Lung microvascular endothelial cell (primary cell): ENCODE measurements at places on chromosomes 16 and 17. TPM values are rescaled to one million over a fixed set of nuclear protein-coding genes. Genes with fewer than 3 reads are reported as not detected.

DNA sequence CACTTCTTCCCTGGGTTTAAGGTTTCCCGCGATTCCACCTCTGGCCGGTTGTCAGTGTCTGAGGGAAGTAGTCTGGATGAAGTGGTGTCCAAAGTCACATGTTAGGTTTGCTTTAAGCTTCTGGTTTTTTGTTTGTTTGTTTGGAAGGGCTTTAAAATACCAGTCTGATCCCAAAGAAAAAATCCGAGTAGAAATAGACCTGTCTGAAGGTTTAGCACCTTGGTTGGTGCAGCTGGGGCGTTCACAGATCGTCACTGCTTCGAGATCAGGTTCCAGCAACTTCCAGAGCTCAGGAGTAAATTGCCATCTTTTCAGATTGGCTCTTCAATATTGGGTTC, 567 bp downstream of the TMEM97 start:
- no peak for DNase-seq

DNA sequence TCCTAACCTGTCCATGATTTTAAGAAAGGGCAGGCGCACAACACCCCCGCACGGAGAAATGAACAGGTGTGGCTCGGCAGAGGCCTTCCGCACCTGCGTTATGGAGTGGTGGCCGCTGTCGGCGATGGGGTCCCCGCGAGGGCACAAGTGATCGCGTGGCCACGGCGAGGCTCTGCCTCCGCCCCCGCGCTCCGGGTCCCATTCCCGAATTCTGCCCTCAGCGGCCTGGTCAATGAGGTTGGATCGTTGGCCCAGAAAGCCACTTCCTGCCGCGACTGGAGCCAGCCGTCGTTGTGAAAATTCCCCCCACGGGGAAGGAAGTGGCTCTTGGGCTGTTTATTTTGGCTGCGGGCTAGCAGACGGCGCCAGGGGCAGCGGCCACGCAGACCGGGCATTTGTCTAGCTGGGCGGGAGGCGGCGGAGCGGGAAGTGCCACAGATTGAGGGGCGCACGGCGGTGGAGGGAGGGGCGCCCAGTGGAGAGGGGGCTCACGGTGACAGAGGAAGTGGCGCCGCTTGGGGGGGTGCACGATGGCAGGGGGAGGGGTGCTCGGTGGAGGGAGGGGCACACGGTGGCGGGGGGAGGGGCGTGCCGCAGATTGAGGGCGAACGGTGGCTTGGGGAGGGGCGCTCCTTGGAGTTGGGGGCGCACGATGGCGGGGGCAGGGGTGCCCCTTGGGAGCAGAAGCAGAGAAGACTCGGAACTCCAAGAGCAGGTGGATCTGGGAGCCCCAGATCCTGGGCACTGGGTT, 25.0 kb downstream of the MRC2 start:
- DNase-seq: peak; percentile 90

DNA sequence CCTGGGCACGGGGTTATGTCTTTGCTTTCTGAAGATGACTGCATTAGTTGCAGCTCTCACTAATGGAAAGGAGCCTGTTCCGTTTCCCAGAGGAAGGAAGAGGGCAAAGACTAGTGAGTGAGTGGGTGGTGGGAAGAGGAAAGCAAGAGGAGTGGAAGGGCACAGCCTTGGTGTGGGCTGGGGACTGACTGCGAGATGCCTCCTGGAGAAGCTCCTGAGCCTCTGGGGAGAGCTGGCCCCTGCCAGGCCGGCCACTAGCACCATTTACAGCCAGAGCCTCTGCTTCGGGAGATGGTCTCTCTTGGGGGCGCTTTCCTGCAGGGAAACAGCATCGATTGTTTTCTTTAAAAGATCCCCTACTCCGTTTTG, 825 bp upstream of the RHBDL3 start:
- no peak for DNase-seq

DNA sequence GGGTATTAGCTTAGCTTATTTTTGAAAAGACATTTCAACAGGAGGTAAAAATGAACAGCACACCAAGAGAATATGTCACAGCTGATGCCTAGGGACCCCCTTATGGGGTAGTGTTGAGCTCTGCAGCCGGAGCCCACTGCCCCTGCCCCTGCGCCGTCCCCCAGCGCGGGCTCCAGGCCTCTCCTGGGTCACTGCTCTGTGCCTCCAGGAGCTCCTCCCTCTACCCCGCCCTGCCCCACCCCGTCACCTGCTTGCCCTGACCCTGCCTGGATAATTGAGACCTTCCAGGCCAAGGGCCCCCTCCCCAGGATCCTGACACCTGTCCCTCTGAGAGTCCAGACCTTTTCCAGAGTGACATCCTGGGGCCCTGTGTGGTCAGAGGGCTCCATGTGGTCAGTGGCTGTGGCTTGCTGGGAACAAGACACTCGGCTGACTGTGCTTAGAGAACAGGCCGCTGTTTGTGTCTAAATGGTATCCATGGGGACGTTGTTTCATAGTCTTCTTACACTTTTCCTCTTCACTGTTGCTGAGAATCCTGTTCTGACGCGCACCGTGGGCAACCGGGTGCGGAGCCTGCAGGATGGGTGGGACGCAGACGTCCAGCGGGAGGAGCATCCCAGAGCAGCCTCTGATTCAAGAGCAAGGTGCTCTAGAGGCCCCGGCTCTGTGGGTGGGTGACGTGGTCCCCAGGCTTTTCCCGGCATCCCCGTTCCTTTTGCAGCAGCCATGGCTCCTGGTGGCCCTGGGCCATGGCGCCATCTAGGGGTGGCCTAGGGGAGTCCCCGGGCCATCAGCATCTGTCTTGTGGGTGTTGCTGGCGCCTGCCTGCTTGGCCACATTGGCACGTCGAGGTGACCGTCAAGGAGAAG, 20.0 kb upstream of the WFIKKN1 start:
- peak; percentile 65 for DNase-seq

GRCh38 chr16:48959204-48959603, 322.4 kb downstream of the CBLN1 start:
- DNase-seq: no peak

- DNase-seq: no peak
Observed at GRCh38 chr16:1978476-1979120, 2.7 kb downstream of the NOXO1 start.

- DNase-seq: no peak
Observed at GRCh38 chr16:12474806-12475410, 328.8 kb downstream of the CPPED1 start.

DNA sequence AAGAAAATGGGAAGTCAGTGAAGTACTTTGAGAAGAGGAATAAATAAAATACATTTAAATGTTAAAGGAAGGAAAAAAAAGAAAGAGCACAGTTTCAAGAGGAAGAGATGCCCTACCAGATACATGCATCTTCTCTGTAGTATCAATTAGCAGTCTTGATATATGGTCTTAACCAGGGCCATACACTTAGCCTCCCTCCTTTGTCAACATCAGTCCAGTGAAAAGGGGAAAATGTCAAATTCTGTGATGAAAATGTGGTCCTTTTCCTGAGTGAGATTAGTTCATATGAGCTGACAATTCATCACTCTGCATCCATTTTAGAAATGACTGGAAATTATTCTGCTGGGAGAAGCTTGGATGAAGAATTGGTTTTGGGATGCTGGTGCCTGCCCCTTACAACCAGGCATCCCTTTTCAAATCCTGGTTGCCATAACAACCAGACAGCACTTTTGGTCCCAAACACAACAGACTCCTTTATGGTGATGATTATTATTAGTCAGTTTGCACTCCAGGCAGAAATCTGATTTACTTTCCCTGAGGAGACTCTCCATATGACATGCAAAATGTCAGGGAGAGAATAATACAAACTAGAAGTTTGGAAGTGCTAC, 933.6 kb upstream of the CDH8 start:
- DNase-seq: no peak

DNA sequence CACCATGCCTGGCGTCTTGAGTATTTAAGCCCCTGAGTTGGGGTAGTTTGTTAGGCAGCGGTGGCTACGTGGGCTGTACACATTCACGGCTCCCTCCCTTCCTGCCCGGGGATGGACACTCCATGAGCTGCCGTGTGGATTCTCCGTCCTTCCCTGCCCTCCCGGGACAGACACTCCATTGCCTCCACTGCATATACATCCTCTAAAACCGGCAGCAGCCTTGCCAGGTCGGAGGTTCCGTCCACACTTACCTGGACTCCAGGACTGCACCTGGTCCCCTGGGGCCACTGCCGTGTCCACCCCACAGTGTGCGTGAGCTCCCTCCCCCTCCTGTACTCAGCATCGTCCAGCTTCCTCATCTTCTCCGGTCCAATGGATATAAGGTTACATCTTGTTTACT, 3.5 kb upstream of the SPATA2L start:
- DNase-seq: no peak

- DNase-seq: no peak
Observed at GRCh38 chr17:38914741-38915638, 10.4 kb upstream of the LASP1NB start.

DNA sequence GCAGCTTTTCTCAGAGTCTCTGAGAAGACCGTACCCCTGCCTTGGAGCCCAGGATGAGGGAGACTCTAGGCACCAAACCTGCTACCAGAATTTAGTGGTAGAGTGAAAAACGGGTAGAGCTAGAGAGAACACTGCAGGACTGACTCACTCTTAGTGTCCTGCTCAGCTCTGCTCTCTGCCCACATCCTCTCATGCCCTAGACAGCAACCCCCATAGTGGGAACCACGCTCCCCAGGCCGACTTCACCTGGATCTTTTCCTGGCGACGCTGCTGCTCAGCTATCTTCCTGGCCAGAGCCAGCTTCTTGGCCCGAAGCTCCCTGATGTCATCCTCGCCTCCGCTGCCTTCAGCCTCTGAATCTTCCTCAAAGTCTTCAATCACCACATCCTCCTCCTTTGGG, 26.7 kb downstream of the HIC1 start:
- DNase-seq: peak; percentile 53

DNA sequence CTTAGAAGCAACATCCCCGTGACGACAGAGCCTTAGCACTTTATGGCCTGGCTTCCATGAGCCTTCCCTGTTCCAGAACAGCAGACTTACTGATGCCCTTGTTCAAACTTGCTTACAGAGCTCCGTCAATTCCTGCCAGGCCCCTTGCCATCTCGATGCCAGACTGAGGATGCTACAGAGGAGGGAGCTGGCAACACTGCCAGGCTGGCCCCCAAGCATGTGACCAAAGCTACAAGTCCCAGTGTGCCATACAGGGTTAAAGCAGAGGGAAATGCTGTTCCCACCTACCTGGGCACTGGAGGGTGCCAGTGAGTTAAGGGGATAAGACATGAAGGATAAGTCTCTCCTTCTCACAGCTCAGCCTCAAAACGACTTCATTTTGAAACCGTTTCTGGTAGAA, 33.5 kb upstream of the SREBF1 start:
- no peak for DNase-seq

GRCh38 chr16:25081702-25082101, 29.8 kb upstream of the LCMT1 start:
- DNase-seq: no peak

GRCh38 chr17:4186357-4186881, 43.4 kb downstream of the CYB5D2 start:
- no peak for DNase-seq

DNA sequence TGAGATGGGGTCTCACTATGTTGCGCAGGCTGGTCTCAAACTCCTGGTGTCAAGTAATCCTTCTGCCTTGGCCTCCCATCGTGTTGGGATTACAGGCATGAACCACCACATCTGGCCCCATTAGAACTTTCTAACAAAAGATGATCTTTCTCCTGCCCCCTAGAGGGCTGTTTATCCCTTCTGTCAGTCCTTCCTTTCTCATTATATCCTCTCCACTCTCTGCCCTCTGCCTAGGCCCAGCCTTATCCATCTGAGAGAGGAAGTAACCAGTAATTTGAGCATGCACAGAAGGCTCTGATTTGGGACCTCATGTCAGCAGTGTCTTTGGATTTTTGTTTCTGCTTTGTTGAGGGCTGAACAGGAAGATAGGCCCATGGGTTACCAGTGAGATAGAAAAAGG, 4.4 kb upstream of the DHX40 start:
- DNase-seq: peak; percentile 18

- no peak for DNase-seq
Observed at GRCh38 chr17:80949451-80950421, 41.9 kb upstream of the CHMP6 start.

DNA sequence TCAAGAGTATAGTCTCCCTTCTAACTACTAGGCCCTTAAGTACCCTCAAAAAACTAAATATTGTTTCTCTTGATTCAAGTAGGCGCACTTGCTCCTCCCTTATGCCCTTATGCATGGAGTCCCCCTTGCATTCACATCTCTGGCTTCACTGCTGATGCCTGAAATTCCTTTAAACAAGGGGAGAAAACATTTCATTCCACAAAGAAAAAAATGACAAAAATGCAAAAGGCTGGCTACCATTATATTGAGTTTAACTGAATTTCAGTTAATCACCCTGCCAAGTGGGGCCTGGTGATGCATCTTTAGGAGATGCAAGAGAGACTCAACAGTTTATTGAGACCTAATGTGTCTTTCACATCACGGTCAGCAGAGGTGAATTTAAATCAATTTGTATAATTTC, 35.6 kb downstream of the CRLF3 start:
- no peak for DNase-seq

- DNase-seq: no peak
Observed at GRCh38 chr17:2830678-2831077, 34.4 kb downstream of the RAP1GAP2 start.

DNA sequence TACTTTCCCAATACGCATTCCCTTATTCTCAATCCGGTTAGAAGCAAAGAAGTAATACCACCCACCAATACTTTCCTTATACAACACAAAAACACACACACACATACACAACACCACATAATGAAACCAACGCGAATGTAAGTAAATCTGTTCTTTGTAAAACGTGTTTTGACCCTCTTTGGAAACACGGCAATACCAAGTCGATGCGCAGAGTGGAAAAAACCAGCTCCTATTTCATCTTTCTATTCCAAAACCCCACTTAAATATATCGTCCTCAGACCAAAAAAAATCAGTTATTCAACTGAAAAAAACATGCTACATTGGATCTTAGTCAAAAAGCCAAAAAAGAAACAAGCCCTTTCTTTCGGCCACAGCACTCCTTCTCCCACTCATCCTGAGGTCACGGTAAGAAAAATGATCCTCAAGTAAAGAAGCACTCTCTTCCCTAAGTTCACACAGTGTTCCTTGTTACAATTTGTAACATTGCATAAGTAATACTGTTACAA, 31.0 kb upstream of the ARL4D start:
- DNase-seq: peak; percentile 80

- no peak for DNase-seq
Observed at GRCh38 chr16:1287982-1288670, 21.3 kb upstream of the UBE2I start.

DNA sequence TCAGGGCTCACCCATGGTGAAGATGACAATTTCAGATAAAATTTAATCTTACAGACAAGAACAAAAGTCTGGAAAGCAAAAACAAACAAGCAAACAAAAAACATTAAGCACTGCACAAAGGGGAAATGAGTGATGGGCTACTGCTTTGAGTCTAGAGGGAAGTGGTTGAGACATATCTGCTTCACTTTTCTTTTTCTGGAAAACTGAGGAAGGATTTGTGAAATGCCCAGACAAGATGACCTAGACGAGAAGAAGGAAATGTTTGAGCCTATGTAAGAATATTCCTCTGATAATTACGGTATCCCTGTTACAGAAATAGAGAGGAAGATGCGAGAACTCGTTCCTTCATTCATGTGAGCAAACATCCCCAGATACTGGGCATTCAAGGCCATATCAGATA, 11.5 kb upstream of the HYDIN start:
- no peak for DNase-seq

The ZP2 gene
- total RNA-seq: under 0.01 and 0.22 TPM in 2 replicates

The FA2H gene
- total RNA-seq: not detected in 2 replicates

The PPP1R1B gene
- total RNA-seq: not detected in 2 replicates

The EMP2 gene
- 11.3 and 32.7 TPM in 2 replicates for total RNA-seq

The PARN gene
- 15.7 and 17.9 TPM in 2 replicates for total RNA-seq

The ACSM5 gene
- 0.22 and 0.60 TPM in 2 replicates for total RNA-seq

The TBC1D3K gene
- total RNA-seq: not detected in 2 replicates

The PRSS8 gene
- not detected in 2 replicates for total RNA-seq

The GPRC5C gene
- total RNA-seq: 0.22 and 0.40 TPM in 2 replicates

The USP22 gene
- total RNA-seq: 194 and 195 TPM in 2 replicates

The ZSCAN10 gene
- under 0.01 TPM in 1 of 2 replicates, not detected in the other for total RNA-seq
